ENCODE measurements at places on chromosomes 4 and X.

GRCh38 chr4:81814987-81815541 is 343.4 kb upstream of the RASGEF1B start:
- no peak for DNase-seq

DNA sequence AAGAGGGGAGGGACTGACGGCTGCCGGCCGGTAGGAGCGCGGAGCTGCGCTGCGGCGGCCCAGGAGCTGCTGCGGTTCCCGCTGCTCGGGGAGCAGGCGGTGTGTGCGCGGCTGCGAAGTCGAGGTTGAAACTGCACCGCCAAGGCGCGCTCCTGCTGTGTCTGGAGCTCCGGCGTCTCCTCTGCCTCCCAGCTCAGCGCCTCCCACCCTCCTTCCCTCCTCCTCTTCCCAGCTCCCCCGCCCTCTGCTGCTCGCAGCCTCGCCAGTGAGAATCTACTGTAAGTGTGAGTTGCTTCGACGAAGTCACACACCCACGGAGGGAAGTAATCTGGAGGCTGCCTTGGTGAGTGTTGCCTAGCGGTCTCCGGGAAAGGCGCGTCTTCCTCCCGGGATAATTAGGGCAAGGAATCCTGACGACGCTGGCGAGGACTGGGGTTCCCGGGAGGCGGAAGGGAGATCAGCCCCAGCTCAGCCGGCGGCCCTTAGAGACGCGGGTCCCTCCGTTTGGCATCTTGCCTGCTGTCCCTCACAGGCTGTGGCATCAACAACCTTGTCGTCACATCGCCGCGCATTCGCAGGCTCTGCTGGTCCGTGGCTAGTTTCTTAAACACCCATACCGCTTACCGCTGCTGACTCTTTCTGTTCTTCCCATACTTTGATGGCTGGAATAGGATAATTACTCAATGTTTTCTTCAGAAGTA is at the start of gene EPHA5:
Gene EPHA5, minus strand, starts transcription at position 159 of the 701 bp plus-strand sequence. CDS start 747 bp downstream, outside the sequence.
- peak; percentile 85 for DNase-seq

DNA sequence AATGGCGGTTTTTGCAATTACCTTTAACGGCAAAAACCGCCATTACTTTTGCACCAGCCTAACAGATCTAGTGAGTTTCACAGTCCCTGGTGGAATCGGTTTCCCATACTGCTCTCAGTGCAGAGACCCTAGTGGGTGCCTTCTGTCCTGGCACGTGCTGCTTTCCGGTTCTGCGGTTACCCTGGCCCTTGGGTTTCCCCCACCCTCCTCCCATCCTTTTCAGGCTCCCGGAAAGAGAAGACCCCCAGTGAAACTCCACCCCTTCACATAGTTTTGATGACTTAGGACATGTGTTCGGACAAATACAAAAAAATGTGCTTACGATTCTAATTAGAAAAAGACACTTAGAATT is 36.9 kb downstream of the NLGN3 start:
- DNase-seq = no peak

GRCh38 chr4:53545942-53546581 is 45.2 kb downstream of the LNX1 start:
- DNase-seq = no peak

- no peak for DNase-seq
Measured at GRCh38 chr4:152944666-152945320, 8.7 kb downstream of the FHDC1 start.

DNA sequence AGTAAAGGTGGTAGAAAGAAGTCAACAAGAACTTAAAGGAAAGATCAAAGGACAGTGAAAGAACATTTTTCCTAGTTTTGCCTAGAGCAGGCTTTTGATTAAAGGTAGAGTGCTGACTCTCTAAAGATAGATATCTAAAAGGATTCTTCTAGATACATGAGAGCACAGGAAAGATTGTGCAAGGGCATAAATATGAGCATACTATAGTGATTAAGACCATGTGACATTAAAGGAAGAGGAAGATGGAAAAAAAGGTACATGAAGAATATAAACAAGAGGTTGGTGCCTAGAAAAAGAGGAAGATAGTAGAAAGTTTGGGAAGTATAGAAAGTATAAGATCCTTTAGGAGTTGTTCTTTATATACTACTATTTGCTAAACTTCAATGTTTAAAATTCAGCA is 26.1 kb upstream of the TET2 start:
- DNase-seq = no peak

DNA sequence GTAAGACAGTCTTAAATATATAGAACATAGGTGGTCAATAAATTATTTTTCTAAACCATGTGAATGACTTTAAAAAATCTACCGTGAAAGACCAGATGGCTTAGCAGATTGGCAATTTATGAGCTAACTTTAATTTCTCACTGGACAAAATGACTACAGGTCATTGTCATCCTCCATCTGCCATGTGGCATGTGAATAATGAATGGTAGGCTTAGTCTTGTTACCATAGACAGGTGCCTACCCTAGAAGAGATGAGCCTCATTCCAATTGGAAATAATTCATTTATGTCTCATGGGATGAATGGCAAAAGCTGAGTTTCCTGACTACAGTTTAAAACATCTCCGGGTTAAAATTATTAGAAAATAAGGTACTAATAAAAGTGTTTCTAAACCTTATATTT is 1043.3 kb downstream of the FAT4 start:
- DNase-seq = no peak

GRCh38 chrX:118519411-118520215 is 24.0 kb downstream of the DOCK11 start:
- no peak for DNase-seq

GRCh38 chr4:125254106-125254505 is 60.6 kb upstream of the FAT4 start:
- DNase-seq = no peak

DNA sequence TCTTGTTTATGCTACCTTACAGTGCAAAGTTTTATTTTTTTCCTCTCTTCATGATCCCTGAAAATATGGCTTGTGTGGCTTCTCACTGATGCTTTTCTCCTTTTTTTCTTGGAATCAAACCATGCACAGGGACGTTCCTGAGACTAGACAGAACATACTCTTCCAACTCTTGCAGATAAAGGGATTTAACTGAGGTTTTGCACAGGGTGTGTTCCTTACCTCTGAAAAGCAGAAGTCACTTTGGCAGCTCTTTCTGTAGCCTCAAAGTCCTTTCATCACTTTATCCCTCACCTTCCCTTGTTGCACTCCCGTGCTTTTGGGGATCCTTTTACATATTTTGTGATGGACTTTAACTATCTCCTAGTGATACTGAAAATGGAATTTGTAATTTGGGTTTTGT is 300.1 kb downstream of the SPRY1 start:
- DNase-seq = no peak

DNA sequence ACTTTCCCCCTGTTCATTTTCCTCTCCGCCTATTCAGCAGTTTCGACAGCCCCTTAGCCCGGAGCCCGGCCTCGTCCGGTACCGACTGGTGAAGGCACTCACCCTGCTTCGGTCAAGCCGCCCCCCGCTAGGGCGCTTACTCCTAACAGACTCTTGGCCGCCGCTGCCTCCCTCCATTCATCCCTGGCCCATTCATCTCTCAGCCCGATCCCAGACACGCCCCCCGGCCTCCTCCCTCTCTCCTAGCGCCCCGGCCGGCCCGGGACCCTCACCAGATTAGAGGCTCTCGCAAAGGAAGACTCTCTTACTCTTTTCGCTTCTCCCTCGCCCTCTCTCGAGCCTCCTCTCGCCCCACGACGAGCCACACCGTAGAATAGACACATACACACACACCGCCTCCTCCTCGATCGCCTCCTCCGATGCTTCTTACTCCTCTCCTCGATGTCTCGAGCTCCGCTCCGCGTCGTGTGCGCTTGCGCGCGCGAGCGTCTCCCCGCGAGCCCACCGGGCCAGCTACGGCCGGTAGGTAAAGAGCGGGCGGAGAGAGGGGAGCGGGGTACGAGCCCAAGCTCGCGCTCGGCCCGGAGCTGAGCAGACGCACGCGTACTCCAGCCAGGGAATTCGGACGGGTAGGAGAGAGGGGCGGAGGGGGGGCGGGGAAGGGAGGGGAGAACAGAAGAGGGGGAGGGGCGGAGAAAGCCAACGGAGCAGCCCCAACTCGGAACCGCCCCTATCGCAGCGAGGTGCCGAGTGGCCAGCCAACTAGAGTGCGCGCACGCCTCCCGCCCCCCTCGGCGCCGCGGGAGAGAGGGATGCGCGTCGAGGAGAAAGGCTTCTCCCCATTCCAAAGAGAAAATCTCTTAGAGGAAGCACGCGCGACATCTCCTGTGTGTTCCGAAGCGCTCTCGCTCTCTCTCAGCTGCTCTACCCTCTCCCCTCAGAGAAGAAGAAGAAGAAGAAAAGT is at the start of gene WNK3:
Gene WNK3, minus strand, starts transcription at position 633 of the 964 bp plus-strand sequence.
- peak; percentile 88 for DNase-seq

DNA sequence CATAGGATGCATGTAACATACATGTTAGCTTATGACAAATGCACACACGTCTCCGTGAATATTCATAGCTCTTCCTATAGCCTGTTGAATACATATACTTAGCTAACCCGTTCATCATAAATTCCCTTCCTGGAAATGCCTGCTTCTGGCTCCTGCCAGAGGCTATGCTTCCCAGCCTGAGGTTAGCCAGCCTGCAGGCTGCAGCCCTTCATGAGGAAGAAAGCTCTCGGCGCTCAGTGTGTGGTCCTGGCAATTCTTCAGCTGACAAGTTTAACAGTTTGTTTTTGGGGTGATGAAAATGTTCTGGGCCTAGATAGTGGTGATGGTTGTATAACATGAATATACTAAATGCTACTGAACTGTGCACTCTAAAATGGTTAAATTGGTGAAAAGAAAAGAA is 48.8 kb upstream of the MAN2B2 start:
- no peak for DNase-seq

GRCh38 chr4:41175794-41176193 is 38.5 kb downstream of the APBB2 start:
- no peak for DNase-seq

DNA sequence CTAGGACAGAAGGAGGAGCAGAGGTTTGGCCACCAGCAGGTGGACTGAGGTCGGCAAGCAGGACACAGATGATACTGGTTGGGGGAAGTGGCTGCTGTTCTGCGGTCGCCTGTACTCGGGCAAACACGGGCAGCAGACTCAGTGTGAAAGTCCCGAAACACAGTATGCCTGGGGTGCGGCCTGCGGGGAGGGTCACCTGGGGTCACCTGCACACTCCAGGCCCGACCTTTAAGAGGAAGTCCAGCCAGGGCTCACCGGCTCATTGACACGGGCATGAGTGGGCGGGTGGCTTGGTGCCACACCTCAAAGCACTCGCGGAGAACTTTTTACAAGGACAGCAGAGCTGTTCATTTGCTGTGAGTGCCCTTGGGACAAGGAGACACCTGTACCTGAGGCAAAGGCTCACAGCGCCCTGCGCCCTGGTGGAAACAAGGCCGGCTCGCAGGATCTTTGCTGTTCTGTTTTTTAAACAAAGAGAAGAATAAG is 71.5 kb upstream of the MXD4 start:
- no peak for DNase-seq

- DNase-seq = no peak
Measured at GRCh38 chr4:128427832-128428366, 140.3 kb upstream of the PGRMC2 start.

- DNase-seq = no peak
Measured at GRCh38 chr4:152719291-152719690, 39.5 kb upstream of the TMEM154 start.

- no peak for DNase-seq
Measured at GRCh38 chrX:107827030-107827831, 1.6 kb downstream of the MID2 start.

GRCh38 chr4:163707873-163708272 is 213.4 kb downstream of the TMA16 start:
- DNase-seq = peak; percentile 13

DNA sequence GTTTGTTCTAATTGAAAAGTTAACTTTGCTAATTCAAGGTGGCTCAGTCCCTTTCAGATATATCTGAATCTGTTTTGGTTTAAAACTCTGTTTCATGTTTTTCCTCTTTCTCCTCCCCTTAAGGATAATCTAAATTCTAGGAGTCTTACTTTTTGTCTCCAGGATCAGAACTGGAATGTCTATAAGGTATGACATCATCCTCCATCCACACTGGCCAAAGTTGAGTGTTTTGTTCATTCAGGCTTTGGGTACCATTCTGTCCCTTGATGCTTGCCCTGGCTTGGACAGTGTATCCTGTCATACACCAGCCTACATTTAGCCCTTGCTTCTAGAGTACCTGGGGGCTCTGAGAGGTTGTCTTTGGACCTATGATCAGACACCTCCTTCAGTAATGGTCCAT is 56.8 kb upstream of the ANTXR2 start:
- no peak for DNase-seq

DNA sequence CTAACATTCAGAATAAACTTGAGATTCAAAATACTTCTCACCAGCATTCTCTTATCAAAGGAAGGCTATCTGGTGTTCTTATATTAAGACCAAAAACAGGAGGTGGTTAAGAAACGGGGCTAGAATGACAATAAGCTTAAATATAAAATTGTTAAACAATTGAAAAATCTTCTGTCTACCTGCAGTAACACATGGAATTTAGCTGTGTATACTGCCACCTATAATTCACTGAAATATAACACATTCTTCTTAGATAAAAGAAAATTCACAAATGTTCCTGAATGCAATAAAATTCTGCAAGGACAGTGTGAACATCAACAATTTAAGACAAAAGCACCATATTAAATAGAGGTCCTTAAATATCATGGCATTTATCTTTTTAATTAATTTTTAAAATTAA is 11.5 kb upstream of the PCDH10 start:
- no peak for DNase-seq

DNA sequence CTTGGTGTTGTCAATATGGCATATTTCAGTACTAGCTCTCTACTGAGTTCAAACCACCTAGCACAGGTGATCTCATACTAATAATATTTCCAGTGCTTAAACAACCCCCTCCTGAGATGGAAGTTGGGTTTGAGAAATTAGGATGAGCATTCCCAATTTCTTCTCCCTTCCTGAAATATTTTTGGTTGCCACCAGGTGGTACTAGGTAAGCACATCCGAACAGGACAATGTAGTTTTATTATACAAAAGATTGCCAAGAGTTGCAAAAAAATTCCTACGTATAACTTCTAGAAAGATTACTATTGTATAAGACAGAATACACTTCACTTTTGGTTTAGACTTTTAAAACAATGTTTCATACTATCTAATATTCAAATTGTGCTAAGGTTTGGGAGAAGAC is 484.5 kb downstream of the PACRGL start:
- DNase-seq = no peak

GRCh38 chr4:129342819-129343408 is 247.0 kb downstream of the C4orf33 start:
- DNase-seq = no peak

DNA sequence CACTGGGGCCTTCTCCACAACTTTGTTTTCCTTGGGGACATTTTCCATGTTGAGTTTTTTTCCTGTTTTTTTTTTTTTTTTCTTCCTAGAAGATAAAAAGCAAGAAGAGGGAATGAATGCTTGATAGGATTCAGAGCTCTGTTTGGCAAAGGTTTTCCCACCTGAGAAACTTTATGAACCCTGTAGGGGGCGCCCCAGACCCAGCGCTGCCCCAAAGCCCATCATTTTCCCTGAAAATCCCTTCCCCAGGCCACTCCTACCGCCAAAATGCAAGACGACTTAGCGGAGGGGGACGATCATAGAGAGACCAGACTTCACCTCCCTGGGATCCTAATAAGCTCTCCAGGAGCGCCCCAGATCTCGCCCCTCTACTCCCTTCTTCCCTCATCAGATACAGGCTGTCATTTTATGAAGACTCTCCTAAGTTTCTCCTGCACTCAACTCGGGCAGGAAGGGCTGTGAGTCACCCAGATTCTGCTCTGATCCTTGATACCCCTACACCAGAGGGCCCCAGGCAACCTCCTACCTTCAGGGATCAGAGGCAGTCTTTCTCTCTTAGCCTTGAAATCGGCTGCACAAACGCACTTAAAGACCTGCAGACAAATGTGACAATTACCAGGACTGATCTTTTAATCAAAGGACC is 1.4 kb downstream of the BEX5 start:
- peak; percentile 50 for DNase-seq
